ENCODE measurements at places on chromosomes 4 and X. TPM values are rescaled to one million over a fixed set of nuclear protein-coding genes. Genes with fewer than 3 reads are reported as not detected.

Gene ANXA3
- polyA plus RNA-seq, result 64.9 TPM

Gene FHDC1
- 10.3 TPM for polyA plus RNA-seq

Gene DCAF8L1
- not detected for polyA plus RNA-seq

Gene UGT2B7
- polyA plus RNA-seq, result 49.3 TPM

Gene MTNR1A
- 0.10 TPM for polyA plus RNA-seq

Gene SLC26A1
- 9.1 TPM for polyA plus RNA-seq

Gene GLOD5
- 1.2 TPM for polyA plus RNA-seq

Gene MAGEC2
- polyA plus RNA-seq, result not detected

Gene DOCK11
- polyA plus RNA-seq, result 14.6 TPM

DNA sequence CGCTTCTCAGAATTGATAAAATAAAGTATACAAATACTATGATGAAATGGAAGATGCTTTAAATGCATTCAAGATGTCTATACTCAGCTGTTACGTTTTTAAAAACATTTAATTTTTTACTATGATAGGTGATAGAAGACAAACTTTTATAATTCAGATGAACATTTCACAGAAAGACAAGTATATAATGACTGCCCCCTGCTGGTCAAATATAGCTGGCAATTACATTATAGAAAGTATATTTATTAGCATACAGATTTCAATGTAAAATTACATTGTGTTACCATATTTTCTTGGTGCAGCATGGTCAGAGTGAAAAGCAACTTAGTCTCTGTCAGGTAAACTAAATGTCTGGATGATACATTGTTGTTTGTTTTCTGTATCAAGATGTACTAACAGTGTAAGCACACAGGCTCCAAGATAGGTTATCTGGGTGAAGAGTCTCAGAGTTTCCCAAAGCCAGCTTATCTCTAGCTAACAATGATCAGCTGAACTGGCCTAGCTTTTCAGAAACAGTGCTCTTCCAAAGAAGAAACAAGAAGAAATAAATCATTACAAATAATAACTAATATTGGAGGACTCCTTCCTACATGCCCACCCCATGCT lies 54.1 kb downstream of the SRPX start:
- DNase-seq, result no peak

GRCh38 chr4:7612311-7612897 lies 177.7 kb upstream of the PSAPL1 start:
- no peak for DNase-seq

- no peak for DNase-seq
Measured at GRCh38 chr4:79364061-79364460, 38.2 kb upstream of the NAA11 start.

DNA sequence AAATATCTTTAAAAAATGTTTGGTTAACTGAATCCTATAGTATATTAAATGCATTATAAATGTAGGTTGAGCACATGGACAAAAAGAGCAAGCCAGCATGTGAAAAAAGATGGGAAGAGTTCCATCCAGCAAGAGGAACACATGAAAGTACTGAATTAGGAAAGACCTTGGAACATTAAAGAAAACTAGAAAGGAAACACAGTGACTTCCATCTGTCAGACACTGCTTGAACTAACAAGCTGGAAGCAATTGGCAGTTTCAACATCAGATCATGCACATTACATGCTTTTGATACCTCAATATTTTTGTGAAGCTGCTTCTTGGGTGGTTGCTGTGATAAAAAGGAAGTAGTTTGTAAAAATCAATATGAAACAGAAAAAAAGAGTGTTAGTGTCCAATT lies 626.8 kb upstream of the GNPDA2 start:
- DNase-seq, result no peak

GRCh38 chr4:97987019-97987648 lies 156.1 kb downstream of the STPG2 start:
- peak; percentile 9 for DNase-seq

DNA sequence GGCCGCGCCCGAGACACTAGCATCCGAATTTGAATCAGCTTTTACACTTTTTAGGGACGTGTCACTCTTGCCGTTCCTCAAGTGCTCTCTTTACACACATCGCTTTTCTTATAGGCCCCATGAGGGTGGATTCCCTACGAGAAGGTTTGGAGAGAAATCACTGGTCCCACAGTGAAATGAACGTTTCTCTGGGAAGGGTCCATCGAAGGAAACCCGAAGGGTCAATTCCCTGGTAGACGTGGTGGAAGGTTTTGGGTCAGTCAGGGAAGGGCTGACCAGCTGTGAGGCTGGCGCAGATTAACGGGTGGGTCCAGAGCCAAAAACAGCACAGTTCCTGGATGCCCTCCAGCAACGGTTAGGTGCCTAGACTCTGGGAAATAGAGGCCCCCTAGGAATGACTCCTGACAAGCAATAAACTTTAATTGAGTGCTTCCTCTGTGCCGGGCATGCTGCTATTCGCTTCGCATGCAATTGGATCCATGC lies 35.9 kb downstream of the ETDC start:
- DNase-seq, result peak; percentile 31

DNA sequence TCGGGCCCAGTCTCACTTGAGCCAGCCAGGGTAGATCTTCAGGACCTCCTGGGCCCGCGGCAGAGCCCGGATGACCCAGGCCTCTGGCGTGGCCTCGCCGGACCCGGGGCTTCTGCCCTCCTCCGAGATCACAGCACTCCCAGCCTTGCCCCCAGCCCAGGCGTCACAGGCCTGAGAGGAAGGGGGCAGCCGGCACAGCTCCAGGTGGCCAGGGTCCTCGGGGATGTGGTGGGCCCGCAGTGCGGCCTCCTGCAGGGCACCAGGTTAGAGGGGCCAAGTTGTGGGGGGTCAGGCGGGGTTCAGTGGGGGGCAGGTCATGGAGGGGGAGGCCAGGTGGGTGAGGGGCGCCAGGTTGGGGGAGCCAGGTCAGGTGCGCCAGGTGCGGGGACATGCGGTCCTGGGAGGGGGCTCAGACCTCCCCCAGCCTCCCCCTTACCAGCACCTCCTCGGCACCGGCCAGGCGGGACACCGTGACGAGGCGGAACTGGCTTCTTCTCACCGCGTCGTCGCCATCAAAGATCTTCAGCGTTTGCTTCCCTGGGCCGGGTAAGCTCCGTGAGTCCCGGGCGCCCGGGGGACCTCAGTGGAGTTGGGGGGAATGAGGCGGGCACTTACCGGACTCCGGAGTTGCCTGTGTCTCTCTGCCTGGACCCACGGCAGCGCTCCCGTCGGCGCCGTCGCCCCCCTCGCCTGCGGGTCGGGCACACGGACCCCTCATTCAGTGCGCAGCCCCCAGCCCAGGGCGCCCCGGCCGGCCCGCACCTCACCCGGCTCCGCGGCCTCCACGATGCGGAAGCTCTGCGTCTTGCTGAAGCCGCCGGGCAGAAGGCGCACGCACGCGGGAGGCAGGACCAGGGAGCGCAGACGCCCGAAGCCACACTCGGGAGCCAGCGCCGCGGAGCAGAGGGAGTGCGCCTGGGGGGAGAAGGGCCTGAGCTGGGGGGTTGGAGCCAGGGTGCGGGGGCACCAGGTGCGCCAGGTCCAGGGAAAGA lies 6.0 kb downstream of the DGKQ start:
- DNase-seq, result no peak

DNA sequence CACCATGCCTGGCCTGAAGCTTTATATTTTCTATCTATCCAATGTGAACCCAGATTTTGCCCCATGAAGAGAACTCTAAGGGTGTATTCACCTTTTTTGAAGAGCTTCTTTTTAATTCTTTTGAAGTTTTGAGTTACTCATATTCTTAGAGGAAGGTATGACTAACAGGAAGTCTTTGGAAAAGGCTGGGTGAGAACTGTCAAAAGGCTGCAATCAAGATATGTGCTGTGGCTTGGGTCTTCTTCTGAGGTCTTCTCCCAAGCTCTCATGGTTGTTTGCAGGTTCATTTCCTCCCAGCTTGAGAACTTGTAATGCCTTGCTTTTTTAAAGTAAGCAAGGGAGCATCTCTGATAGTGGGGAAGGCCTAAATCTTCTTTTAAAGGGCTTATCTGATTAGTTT lies 3.1 kb upstream of the C4orf17 start:
- DNase-seq, result no peak

- no peak for DNase-seq
Measured at GRCh38 chr4:121685257-121685656, 11.5 kb downstream of the ANXA5 start.

DNA sequence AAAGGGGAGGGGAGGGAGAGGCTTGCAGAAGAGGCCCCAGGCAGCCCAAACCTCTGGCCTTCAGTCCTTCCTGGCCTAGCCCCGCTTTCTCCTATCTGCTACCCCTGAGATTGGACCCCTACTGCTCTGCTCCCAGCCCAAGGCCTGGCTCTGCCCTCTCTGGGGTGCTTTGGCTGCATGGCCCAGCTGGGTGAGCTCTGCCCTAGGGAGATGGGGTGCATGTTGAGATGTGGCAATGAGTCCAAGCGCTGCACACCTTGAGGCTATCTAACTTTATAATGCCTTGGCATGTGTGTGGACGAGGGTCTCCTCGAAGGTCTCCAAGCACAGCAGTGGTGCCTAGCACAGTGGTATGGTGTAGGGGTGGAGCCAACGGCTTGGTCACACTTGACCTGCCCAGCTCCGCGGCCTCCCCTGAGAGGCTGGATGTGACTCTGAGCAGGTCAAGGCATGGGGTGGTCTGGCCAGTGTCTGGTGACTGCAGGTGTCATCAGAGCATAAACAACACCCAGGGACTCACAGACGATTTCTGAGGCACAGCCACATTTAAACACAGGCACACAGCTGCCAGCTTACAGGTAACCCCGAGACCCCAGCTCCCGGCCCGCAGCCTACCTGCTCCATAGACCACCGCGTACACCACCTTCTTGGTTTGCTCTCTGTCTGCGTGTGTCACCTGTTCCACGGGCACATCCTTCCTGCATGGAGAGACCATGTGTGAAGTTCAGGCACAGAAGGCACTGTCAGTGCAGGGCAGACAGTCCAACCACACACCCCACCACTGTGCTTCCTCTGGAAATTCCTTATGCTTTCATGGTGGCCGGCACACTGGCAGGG lies 36.3 kb downstream of the NAT8L start:
- no peak for DNase-seq

GRCh38 chr4:81737865-81738559 lies 266.3 kb upstream of the RASGEF1B start:
- no peak for DNase-seq

GRCh38 chr4:101348367-101348827 lies 1.1 kb upstream of the PPP3CA start:
- no peak for DNase-seq

DNA sequence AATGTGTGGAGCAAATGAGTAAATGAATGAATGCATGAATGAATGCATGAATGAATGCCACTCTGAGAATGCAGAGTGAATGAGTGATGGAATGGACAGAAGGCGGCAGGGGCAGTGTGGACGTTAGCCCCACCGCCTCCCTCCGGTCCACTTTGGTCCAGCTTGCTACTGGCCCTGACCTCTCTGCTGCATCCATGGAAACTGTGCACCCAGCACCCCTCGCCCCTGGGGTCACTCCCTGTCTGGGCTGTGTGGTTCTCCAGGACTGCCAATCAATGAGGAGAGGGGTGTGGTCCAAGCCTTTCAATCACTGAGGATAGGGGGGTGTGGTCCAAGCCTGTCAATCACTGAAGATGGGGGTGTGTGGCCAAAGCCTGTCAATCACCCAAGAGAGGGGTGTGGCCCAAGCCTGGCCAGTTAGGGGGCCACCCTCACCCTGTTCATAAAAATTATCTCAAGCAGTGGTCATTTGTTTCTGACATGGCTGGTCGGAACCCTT lies 39.2 kb upstream of the ASMTL start:
- no peak for DNase-seq

- no peak for DNase-seq
Measured at GRCh38 chr4:7740866-7741525, 198.7 kb downstream of the AFAP1 start.

GRCh38 chr4:106268786-106269185 lies 47.2 kb downstream of the TBCK start:
- DNase-seq, result no peak

- DNase-seq, result no peak
Measured at GRCh38 chrX:19906293-19906692, 18.9 kb upstream of the SH3KBP1 start.

- no peak for DNase-seq
Measured at GRCh38 chr4:155995069-155995468, 41.4 kb upstream of the CTSO start.

Measured in right lung (tissue), 10 donors.